ENCODE measurements at places on chromosomes 7 and 10.

DNA sequence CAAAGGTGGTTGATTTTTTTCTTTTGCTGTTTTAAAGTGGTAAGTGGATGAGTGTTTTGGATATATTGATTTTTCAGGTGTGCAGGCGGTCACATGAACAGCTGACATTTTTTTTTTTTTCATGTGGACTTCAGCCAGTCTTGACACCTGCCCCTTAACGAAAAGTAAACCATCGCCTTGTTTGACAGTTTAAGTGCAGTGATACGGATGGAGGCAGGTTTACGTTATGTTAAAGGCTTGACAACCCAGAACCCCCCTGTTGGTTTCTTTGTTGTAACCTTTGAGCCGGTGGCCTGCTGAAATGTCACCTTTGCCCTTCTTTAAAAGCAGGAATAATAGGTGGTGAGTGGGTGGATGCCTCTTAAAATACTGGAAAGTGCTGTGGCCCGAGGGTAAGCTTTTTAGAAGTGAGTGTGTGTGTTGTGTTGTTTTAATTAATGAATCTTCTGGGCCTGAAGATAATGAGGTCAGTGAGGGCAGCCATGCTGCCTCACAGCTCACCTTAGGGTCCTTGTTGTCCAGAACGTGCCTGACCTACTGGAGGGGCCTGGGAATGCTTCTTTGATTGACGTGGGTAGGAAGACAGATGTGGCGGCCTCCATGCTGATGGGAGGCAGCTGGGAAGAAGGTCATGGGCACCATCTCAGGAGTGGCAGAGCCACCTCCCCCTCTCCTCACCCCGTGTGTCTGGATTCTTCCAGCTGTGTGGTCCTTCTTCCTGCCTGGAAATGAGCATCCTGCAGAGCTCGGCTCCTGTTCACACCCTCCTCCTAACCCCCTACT is 69.8 kb downstream of the TCF7L2 start:
- no peak for DNase-seq

DNA sequence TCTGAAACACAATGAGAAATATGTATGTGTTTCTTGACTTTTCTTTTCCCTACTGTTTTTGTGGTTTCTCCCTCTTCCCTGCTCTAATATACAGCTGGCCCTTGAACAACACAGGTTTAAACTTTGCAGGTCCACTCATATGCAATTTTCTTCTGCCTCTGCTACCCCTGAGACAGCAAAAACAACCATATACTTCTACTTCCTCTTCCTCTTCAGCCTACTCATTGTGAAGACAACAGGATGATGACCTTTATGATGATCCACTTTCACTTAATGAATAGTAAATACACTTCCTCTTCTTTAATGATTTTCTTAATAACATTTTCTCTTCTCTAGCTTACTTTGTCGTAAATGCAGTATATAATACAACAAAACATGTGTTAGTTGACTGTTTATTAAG is 35.0 kb upstream of the DGKB start:
- DNase-seq: no peak

DNA sequence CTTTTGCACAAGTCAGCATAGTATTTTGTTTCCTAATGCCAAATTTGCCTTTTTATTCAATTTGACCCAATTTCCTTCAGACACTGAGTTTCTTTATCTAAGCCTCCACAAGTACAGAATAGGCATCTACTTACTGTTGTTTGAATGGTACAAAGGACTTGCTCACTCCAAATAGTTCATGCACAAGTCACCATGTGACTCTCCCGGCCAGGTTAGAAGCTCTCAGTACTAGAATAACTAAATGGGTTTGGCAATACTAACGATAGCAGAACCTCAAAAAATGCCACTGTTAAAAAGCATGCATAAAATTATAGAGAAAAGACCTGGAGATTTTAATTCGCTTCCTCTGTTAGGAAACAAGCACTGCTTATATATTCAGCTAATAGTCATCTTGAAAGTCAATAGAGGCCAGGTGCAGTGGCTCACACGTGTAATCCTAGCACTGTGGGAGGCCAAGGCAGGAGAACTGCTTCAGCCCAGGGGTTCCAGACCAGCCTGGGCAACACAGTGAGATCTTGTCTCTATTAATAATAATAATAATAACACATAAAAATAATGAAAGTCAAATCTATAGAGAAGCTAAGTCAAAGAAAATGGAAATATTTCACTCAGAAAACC is 335.8 kb upstream of the MBL2 start:
- DNase-seq: no peak

DNA sequence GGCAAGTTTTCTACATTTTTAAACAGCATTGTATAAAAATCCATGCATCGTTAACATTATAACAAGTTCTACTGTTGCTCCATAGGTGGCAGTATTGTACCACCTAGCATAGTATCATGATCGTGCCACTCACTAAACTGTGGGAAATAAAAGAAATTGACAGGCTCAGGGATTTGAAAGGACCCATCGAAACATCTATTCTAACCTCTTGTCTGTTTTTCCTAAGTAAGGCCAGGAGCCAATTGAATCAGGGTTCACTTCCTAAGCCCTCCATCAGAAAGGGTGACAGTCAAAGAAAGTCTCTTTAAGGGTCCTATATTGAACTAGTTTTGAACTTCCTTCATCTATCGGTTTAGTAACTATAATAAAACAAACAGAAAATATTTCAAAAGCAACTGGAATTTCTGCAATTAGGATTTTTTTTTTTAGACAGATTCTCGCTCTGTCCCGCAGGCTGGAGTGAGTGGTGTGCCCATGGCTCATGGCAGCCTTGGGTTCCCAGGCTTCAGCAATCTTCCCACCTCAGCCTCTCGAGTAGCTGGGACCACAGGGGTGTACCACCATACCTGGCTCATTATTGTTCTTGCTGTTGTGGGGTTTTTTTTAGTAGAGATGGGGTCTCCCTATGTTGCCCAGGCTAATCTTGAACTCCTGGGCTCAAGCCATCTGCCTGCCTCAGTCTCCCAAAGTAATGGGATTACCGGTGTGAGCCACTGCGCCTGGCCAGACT is 9.4 kb downstream of the HACD1 start:
- DNase-seq: no peak

- DNase-seq: no peak
Measured at GRCh38 chr10:48473704-48474103, 131.2 kb downstream of the ARHGAP22 start.

- no peak for DNase-seq
Measured at GRCh38 chr7:72336632-72337389, 75.3 kb downstream of the CALN1 start.

DNA sequence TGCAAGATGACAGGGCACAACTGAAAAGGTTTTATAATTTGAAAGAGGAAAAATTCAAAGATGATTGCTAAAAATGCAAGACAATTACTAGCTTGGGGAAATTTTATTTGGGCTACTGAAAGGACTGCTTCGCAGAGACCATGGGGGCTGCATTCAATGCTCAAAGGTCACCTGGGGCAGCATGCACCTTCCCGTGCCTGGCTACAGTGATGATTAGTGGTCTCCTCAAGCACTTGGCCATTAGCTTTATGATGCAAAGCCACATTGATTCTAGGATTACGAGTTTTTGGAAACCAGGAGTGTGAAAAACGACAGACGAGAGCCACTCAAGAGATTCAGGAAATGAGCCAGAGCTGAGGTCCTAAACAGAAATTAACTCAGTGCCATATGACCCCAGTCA is 764.6 kb downstream of the PHTF2 start:
- DNase-seq: no peak

DNA sequence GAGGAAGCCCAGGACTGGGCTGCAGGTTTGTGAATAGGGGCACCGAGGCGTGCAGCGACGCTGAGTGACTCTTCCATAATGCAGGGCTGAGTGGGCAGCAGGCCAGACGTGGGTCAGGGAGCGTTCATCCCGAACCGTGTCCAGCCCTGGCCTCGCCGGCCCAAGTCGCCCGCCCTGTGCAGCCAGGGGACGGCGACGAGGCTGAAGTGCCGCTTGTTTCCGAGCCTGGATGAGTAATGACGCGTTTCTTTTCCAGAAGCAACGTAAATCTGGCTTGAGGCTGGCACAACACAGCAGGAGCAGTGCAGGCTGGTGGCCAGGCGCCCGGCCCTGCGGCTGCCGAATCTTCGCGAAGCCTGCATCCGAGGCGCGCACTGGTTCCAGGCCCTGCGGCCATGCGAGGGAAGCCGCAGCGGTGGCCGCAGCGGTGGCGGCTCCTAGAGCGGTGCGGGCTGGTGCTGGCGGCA is 74.0 kb upstream of the SEC61G start:
- no peak for DNase-seq

GRCh38 chr10:71962901-71963300 is 1.3 kb upstream of the CHST3 start:
- no peak for DNase-seq

- no peak for DNase-seq
Measured at GRCh38 chr10:111833251-111833650, 350.3 kb downstream of the GPAM start.

- DNase-seq: no peak
Measured at GRCh38 chr10:75430000-75430763, 1.2 kb upstream of the LRMDA start.

DNA sequence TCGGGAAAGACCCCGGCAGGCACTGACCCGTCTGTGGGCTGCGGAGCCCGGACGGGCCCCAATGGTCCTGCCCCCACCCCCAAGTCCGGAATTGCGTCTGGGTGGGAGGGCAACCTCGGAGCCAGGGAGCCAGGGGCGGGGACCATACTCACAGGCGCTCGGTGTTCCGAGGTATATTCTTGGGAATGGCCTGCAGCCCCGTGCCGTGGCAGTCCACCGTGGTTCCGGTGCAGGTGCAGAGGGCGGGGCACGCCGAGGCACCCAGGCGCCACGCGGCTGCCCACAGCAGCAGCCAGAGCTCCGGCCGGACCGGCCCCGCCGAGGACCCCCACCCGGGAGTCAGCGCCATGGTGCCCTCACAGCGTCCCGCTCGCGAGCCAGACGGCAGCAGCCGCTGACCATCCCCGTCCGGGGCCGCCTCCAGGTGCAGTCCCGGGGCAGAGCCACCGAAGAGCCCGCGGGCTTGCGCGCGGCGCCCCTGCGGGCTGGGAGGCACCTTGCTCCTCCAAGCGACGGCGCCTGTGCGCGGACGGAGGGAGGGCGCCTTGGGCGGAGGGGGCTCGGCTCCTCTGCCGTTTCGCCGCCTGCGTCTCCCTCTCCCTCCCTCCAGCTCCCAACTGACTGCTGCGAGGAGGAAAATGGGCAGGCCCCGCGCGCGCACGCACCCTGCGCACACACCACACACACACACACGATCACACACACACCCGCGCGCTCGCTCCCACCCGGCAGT is at the start of gene SLIT1:
TSS of gene SLIT1 (minus strand) at position 634 of the 733 bp plus-strand sequence. CDS start at position 349, 285 bp downstream.
- DNase-seq: no peak
